ENCODE measurements at places on chromosomes 13 and 19.

DNA sequence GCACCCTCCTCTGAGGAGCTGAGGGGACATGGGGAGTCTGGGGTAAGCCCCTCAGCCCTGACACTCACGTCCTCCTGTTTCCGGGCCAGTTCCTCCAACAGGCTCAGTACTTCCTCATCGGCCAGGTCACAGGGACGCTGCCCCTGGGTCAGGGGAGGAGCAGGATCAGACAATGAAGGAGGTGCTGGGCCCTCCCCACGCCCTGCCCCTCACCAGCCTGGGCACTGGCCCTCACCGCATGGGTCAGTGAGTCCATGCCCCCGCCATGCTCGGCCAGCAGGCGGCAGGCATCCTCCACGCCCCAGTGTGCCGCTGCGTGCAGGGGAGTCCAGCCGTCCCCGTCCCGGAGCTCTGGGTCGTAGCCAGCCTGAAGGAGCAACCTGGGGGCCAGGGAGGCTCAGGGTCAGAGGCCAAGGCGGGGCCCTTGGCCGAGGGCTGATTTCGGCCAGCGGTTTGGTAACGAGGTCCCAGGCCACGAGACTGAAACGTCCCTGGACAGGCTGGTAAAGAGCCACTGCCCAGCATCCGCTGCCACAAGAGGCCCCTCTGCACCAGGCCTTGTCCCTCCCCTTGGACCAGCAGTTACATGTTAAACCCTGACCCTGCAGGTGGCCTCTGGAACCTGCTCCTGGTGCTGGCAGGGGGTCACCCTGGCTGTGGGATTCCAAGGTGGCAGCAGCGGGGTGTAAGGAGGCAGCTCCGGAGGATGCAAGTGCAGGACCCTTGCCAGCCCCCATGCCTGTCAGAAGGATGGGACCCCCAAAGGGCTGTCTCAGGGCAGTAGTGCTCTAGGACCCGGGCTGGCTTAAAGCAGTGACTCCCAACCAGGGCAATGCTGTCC is 18.5 kb downstream of the PPP1R12C start:
- DNase-seq, result no peak

DNA sequence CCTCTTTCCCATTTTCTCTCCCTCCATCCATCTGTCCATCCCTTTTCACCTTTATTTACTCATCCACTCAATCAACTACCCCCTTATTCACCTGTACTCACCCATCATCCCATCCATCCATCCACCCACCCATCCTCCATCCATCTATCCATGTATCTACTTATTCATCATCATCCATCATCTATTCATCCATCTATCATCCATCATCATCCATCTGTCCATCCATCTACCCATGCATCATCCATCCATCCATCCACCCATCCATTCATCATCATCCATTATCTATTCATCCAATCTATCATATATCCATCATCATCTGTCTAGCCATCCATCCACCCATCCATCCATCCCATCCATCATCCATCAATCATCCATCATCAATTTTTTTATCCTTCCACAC is 48.3 kb upstream of the ZNF536 start:
- no peak for DNase-seq

GRCh38 chr19:55488986-55489710 is 912 bp downstream of the SSC5D start:
- DNase-seq, result no peak

- DNase-seq, result no peak
These were observed 17.5 kb upstream of the HTR2A start for GRCh38 chr13:46914341-46914740.

GRCh38 chr19:27736225-27736624 is 1476.7 kb downstream of the UQCRFS1 start:
- DNase-seq, result no peak

DNA sequence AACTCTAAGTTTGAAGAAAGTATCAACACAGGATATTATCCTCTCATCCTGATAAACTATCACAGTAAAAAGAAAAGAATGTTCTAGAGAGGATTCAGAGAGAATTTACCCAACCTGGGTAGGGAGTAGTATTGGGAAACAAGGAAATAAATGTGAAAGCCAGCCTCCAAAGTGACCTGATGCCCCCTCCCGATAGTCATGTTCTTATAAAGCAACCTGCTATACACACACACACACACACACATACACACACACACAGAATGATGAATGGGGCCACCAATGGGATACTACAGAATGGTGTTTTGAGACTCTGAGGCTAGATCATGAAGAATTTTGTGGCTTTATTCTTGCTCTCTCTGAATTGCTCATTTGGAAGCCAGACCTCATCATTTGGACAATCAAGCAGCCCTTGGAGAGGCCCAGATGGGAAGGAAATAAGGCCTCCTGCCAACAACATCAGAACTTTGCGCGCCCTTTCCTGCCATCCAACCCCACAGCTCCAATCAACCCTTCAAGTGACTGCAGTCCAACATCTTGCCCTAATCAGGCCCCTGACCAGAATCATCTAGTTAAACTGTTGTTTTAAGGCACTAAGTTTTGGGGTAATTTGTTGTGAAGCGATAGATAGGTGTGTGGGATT is 807.9 kb upstream of the ARGLU1 start:
- no peak for DNase-seq

DNA sequence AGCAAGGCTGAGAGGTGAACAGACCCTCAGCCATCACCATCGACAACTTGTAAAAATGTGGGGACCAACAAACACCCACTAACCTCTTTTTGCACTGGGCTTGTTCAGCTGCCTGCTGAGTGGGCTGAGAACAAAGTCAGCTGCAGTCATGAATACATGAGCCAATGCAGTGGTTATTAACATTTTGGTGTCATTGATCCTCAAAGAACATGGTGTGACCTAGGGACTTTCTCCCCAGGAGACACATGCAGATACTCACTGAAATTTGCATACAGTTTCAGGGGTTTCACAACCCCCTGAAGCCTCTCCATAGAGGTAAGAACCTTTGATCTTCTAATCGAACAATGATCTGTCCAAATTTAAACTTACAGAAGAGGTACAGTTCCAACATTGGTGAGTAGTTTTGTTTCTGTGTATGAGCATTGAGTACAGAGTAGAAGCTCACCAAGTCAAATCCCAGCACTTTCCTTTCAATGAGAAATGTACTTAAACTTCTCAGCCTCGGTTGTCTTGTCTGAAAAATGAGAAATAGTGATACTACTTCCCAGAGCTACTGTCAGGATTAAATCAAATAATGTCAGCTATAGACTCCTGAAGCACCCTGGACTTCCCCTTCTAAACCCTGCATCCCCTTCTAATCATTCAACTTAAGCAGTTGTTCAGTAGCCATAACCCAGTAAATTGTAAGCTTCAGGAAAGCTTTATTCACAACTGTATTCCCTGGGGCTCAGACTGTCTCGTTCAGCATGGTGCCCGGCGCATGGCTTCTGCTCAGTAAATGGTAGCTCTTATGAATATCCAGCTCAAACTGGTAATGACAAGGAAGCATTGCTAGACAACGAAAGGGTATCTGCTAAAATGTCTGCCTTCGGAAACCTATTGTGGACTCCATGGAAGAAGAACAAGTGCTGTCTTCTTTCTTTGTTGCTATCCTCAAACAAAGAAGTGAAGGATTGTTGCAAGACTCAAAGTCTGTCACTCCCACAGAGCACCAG is 148.7 kb downstream of the FOXO1 start:
- no peak for DNase-seq

DNA sequence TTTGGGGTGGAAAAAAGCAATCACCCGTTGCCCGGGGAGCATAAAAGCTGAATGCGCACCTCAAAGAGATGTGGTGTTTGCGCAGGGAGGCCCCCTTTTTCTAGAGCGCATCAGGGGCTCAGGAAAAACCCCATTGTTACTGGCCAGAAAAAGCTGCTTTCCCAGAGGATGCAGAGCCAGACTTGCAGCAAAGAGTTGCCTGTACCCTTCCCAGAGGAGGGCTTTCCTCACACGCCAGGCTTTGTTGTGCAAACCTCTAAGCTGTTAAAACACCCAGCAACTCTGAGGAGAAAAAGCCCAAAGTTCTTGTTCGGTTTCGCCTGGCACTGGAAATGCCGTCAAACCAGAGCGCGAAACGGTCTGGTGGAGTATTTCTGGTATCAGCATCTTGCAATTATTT is 29.3 kb downstream of the GSX1 start:
- DNase-seq, result no peak

- DNase-seq, result no peak
These were observed at the start of gene ARL11 for GRCh38 chr13:49627831-49628652. ARL11 (plus strand) TSS chr13:49628507; CDS start chr13:49630448, 1,941 bp downstream.

DNA sequence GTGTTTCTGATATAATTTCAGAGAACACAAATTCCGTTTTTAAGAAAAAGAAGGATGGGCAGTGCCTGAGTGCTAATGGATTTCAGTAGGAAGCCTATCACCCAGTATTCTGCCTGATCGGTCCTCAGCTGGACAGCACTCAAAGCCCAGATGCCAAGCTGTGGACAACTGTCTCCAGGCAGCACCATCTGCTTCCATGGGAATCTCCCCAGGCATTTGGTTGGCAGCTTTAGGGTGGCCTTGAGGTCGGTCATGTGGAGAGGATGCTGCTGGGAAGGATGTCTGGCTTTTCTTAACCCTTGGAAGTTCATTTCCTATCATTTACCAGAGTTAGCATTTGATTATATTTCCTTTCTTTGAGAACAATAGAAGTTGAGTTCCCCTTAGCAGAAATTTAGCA is 311.7 kb downstream of the TBC1D4 start:
- DNase-seq, result no peak

DNA sequence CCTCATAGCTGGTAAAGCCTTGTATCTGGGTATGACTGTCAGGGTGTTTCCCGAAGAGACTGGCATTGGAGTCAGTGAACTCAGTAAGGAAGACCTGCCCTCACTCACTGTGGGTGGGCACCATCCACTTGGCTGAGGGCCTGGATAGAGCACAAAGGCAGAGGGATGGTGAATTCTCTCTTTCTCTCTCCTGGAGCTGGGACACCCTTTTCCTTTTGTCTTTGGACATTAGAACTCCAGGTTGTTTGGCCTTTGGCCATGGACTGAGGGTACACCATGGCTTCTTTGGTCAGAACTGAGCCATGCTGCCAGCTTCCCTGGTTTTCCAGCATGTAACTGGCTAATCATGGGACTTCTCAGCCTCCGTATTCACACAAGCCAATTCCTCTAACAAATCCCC is 4.6 kb upstream of the CEACAM1 start:
- DNase-seq, result no peak

DNA sequence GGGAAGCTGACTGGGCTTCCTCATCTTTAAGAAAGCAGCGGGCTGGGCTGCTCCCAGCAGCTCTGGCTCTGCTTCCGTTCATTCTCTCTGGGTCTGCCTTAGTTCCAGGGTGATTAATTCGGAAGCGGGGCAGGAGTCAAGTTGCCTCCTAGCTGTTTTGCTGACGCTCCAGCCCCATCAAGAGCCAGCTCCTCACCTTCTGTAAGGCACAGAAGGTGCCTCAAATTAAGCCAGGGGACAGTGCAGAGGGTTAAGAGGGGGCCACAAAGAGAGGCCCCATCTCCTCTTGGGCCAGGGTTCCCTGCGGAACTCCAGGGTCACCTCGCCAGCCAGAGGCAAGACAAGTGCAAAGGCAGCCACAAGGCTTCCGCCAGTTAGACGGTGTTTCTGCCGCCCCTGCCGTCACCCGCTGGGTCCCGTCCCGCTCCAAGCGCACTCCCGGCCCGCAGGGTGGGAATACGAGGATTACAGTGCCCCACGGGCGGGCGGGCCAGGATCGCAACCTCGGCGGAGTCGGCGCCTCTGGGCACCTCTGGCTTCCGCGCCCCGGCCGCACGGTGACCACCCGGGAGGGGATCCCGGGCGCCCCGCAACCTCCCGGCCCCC is 508 bp downstream of the SLC15A1 start:
- DNase-seq, result no peak

GRCh38 chr13:66933994-66934393 is 296.1 kb downstream of the PCDH9 start:
- DNase-seq, result no peak

- no peak for DNase-seq
These were observed 71.8 kb upstream of the NPAS1 start for GRCh38 chr19:46947866-46948265.

DNA sequence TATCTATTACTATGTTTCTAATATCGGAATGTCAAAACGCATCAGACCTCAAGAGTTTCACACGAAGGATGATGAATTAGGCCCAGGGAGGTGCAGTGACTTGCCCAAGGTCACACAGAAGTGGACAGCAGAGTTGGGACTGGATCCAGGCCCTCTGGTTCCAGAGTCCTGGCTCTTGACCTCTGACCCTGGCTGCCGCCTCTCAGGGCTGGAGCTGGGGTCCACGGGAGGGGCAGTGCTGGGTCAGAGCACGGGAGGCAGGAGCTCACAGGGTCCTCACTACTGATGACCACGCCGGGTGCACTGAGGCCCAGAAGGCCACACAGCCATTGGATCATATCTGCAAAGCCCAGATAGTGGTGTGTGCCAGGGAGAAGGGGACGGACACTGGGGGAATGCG is 9.2 kb upstream of the ASPDH start:
- DNase-seq, result no peak

DNA sequence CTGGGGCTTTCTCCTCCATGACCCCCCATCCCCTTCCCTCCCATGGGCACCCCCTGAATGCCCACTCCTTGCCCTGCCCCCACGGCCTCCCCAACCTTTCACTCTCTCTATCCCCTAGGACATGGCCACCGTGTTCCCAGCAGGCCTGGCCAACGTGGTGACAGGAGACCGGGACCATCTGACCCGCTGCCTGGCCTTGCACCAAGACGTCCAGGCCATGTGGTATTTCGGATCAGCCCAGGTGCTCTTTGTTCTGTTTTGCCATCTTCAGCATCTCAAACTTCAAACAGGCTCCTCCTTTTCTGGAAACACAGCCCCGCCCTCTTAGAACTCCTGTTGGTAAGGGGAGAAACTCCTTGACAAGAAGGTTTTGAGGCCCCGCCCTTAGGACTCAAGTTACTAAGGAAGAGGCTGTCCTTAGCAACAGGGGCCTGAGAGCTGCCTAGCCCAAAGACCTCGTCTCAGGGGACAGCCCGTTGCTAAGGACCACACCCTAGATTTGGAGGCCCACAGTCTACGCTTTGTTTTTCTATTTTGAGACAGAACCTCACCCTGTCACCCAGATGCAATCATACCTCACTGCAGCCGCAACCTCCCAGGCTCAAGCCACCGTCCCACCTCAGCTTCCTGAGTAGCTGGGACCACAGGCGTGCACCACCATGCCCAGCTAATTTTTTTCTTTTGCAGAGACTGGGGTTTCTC is 5.1 kb upstream of the FLT3LG start:
- DNase-seq, result no peak

GRCh38 chr13:29905845-29906244 is 55.4 kb upstream of the UBL3 start:
- no peak for DNase-seq

DNA sequence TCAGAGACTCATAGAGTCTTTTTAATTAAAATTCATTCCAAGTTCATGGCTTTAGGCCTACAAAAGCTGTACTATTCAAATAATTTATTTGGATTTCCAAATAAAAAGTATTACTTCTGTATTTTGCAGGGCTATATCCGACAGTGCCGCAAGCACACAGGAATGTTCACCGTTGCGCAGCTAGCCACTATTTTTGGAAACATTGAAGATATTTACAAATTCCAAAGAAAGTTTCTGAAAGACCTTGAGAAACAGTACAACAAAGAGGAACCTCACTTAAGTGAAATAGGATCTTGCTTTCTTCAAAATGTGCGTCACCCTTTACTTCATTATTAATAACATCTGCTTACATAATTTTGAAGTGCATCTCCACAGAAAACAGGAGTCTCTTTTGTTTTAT is 20.5 kb upstream of the C1QTNF9 start:
- DNase-seq, result no peak

- DNase-seq, result no peak
These were observed 102.0 kb downstream of the LACC1 start for GRCh38 chr13:43981512-43982301.
